ENCODE measurements at places on chromosomes 4 and X.

DNA sequence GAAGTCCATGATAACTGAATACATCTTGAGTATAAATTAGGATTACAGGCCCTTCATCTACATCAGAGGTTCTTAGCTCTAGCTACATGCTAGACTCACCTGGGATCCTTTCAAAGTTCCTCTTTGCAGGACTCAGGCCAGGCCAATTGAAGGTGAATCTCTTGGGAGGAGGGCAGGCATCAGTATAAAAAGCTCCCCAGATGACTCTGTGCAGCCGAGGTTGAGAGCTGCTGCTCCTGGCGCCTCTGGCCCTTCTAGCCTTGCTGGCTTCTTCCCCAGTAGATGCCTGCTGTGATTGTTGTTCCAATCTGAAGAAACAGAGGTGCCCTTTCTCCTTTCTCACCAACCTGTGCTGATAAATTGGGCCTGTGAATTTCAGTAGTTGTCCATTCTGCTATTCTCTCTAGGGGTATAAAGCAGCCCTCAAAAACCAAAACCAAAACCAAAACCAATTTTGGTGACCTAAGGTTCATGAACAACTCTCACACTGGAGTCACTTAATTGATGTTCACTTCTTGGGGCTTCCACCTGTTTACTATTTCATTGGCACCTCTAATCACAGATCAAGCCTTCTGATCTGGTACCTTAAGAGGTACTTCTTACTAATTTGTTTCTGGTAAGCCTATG lies 78.7 kb downstream of the SUPT20HL2 start:
- DNase-seq = no peak

GRCh38 chrX:94400488-94400887 lies 726.5 kb downstream of the FAM133A start:
- DNase-seq = no peak

DNA sequence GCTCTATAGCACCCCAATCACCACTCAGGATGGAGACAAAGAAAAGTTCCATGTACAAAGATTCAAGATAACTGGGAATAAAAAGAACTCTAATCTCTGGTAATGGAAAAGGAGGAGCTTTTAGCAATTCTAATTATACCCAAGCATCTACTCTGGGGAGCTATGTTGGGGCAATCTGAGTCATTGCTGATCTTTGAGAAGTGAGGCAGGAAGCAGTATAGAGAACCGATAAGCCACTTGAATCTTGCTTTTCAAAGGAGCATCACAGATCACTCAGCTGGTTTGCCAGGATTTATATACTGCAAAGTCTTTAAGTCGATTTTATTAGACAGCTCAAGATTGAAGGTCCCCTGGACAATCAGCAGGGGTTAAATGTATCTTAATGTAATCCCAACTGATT lies 220.0 kb downstream of the ENOX2 start:
- DNase-seq = no peak

DNA sequence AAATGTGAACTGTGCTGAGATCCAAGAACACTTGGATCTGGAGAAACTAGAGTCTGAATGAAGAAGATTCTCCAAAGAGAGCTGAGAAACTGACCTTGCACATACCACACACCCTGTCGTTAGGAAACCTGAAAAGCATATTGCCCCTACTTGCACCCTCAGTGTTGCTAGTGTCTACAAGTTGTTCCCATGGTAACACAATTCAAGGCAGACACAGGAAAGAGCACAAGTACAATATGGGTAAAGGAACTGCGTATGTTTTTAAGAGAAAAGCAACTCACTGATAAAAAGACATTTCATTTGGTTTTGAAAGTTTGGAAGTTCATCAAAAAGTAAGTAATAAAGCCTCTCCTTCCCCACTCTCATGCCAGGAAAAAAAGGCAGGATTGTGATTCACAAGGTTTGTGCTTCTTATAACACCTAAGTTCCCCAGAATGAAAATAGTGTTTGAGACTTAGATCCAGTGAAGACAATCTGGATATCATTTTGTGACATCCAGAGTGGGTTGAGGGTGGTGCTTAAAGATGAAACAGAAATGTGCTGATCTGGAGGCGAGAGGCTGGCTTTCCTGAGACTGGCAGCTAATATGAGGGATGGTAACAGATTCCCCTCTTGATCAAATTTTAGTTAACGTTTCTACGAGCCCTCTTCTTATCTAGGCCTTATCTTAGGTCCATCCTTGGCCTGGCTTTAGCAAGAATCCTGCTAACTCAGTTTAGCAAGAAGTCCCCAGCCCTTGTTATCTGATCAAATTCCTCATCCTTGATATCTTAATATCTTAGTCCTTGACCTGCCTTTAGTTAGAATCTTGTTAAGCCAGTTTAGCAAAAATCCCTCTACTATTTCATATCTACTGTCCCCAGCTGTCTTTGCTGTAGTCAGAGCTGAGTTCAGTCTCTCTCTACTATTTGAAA lies 42.3 kb downstream of the NIPAL1 start:
- DNase-seq = no peak

DNA sequence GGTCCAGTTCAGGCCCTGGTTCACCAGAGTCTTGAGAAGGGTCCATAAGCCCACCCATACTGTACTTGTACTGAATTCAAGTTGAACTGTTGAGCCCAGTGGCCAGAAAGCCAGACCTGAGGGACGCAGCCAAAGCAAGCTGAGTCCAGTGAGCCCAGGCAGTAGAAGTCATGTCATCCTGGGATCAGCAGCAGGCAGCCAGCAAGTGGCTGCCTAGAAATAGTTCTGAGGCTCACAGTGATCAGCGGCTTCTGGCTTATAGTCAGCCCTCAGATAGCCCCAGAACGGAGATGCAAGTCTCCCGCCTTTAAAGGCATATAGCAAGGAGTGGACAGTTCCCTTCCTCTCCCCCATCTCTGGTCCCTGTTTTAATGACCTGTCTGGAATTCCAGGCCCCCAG lies 347.1 kb downstream of the FBXW7 start:
- no peak for DNase-seq

- no peak for DNase-seq
Measured at GRCh38 chr4:25621027-25621930, 34.4 kb upstream of the SLC34A2 start.

DNA sequence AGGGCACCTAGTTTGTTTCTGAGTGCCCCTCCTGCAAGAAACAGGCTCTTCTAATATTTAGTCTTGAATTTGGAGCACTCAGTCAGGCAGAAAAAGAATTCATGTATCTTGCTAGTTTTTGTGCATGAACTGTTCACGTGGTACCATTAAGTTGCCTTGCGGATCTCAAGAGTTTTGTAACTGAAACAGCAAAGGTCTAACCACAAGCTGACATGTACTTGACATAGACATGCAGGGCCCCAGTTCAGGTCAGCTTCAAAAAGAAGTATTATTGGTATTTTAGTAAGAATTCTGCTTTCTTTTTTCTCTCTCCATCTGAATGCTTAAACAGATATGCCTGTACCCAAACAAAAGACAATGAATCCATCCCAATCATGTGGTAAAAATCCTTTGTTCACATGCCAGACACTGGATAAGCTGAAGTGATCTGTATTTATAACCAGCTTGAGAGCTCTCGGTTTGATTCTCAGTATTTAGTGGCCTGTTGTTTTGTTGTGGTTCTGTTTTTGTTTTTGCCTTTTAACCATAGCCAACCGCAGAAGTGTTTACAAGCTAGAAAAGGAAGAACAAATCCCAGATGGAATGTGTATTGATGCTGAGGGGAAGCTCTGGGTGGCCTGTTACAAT lies 13.0 kb downstream of the RGN start:
- no peak for DNase-seq

DNA sequence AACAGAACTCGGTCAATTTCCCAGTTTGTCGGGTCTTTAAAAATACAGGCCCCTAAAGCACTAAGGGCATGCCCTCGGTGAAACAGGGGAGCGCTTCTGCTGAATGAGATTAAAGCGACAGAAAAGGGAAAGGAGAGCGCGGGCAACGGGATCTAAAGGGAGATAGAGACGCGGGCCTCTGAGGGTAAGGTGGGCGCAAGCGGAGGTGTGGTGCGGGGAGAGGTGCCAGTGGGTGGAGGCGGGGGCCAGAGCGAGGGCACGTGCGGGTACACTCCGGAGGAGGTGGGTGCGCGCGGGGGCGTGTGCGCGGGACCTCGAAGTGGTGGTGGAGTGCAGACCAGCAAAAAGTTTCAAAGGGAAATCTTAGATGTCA lies 787 bp upstream of the TET2 start:
- no peak for DNase-seq

- no peak for DNase-seq
Measured at GRCh38 chrX:102728646-102729045, 8.1 kb downstream of the GPRASP3 start.

GRCh38 chr4:124433500-124433899 lies 279.0 kb downstream of the ANKRD50 start:
- no peak for DNase-seq

DNA sequence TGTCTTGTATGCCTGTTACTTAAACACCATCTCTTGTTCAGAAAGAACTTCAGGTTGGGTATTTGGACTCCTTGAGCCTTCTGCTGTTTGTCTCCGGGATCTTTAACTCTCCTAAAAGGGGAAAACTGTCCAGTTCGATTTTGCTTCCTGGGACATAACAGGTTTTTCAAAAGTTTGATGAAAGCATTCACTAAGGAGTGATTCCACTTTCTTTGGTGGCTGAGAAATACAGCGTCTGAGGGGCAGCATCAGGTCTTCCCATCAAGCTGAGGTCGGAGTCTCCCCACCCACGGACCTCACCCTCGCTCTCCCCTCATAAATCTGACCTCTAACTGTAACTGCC lies 1.4 kb downstream of the AFAP1 start:
- DNase-seq = no peak

GRCh38 chr4:186839122-186840037 lies 115.7 kb upstream of the FAT1 start:
- DNase-seq = no peak

Data from CD4-positive, alpha-beta T cell treated with Interferon alpha-2 for 1 hour (primary cell).